NCI-H2081 (cell line): ENCODE measurements at places on chromosomes 1 and 21.
A peak's percentile ranks its signal among the peaks of the same experiment; 100 is the strongest.

DNA sequence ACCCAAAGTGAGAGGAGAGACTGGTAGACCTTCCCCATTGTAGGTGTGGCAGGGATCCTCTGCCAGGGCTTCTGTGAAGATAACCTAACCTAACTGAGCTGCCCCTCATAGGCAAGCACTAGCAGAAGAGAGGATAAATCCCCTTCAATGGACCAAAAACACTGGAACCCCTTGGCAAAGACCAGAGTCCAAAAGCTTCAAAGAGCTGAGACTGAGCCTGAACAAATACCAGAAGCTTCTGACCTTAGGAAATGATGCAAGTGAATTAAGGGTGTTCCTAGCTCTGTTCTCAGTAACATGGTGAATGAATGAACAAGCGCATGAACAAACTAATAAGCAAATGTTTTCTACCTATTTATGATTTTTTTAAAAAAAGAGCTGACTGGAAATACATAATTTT, 123.2 kb downstream of the RRAGC start:
- no peak for DNase-seq

- DNase-seq, result no peak
Observed at GRCh38 chr1:48374785-48375184, 97.2 kb downstream of the SPATA6 start.

- no peak for DNase-seq
Observed at GRCh38 chr1:159428536-159428935, 3.5 kb upstream of the OR10J4 start.

- no peak for DNase-seq
Observed at GRCh38 chr1:165753934-165754333, 14.7 kb downstream of the TMCO1 start.

- no peak for DNase-seq
Observed at GRCh38 chr1:209379280-209379679, 204.2 kb upstream of the CAMK1G start.

- DNase-seq, result no peak
Observed at GRCh38 chr1:49171941-49172593, 395.4 kb upstream of the BEND5 start.

DNA sequence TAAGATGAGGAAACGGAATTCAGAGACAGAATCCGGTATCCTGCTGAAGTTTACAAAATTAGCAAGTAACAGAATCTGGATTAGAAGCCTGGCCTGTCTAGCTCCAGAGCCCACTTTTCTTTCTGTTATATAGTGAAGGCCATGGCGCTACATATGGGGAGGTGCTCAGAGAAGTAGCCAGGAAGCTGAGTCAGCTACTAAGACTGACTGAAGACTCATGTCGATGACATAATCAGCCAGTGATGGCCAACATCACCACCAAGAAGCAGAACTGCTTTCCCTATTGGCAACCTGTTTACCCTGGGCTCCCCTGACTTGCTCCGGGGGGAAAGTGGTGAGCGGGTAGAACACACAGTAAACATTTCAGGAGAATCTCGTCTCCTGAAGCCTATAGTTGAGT, 18.8 kb downstream of the LRRC52 start:
- no peak for DNase-seq

- DNase-seq, result no peak
Observed at GRCh38 chr1:162196387-162196786, 126.9 kb downstream of the NOS1AP start.

- DNase-seq, result no peak
Observed at GRCh38 chr1:153238527-153238926, 21.0 kb upstream of the LORICRIN start.

- DNase-seq, result no peak
Observed at GRCh38 chr1:7677111-7677510, 94.0 kb upstream of the VAMP3 start.

DNA sequence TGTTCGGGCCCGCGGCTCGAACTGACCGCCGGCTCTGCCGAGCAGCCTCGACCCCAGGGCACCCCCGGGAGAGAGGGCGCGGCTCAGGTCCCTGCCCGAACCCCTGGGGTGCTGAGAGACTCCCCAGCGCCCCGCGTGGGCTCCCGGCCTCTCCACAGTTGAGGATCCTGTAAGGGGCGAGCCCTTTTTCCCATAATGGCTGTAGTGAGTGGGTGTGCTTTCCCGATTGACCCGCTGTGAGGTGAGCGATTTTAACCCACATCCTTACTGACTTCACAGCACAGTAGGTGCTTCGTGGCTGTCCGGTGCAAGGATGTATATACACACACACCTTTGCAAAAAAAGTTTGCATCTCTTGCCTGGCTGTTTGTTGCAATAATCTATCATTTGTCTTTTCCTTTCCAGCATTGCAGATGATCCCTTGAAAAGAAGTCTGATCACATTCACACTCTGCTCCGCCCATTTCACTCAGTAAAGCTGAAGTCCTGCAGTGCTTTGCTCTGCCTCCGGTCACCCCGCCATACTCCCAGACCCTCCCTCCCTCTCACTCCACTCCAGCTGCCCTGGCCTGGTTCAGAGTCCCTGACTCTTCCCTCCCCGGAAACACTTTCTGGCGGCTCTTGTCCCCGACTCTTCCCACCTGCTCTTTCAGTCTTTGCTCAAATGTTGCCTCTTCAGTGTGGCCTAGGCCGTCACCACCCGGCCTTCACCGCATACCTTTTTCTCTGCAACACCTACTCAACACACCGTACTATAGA, 955 bp upstream of the UBE2G2 start:
- DNase-seq, result no peak

DNA sequence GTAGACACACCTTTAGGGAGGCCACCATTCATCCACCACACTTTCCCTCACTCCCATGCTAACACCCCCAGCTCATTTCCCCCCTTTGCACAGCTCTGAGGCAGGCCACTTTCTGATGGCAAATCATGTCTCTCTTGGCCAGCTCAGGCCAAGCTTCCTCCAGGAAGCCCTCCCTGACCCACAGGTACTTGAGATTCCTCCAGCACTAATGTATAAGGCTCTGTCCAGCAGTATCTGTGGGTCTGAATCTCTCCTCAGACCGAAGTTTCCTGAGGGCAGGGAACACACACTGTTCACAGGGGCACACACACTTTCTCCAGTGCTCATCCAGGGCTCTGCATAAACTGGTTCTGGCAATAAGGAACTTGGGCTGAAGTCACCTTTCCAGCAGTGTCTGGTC, 19.2 kb downstream of the LGR6 start:
- DNase-seq, result no peak

DNA sequence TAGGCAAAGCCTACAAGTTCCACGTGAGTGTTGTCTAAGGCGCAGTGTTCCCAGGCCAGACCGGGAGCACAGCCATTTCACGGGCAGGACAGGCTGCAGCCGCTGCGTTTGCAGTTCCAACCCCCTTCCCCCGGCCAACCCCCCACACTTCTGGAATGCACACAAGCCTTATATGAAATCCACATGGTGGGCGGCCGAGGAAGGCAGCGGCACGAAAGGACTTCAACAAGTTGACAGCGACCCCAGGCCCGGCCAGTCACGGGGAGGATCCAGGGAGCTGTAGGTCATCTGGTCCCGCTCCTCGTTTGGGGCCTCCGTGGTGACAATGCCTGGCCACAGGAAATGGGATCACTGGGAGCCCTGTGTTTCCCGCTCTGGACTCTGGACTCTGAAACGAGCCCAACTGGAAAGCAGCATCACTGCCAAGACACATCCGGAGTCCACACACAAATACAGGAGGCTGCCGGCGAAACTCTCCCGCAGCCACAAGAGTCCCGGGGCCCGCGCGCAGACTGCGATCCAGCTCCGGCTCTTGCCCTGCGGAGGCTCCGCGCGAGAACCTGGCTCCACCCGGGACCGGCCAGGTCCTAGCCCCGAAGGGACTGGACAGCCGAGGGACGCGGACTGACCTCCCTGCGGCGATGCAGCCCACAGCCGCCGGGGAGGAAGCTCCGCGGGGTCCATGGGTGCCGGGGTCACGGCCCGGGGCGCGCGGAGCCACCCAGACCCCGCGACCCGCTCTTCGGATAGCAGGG, 794 bp downstream of the NID1 start:
- peak; percentile 27 for DNase-seq

DNA sequence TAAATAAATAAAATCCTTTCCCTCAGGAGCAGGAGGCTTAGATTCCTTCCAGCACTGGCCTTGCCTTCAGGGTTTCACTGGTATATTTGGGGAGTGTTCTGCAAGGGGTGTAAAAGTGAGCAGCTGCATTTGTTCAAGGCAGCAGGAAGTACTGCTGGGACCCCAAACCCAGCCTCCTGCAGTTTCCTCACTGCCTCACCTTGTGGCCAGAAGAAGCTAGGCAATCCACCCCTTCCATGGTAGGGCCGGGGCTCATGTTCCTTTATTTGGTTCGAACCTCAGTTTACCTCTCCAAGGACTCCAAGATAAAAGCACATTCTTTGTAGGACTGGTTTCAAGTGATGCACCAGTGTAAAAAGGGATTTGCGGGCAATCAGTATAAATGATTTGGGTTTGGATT, 21.0 kb upstream of the CFAP126 start:
- no peak for DNase-seq

DNA sequence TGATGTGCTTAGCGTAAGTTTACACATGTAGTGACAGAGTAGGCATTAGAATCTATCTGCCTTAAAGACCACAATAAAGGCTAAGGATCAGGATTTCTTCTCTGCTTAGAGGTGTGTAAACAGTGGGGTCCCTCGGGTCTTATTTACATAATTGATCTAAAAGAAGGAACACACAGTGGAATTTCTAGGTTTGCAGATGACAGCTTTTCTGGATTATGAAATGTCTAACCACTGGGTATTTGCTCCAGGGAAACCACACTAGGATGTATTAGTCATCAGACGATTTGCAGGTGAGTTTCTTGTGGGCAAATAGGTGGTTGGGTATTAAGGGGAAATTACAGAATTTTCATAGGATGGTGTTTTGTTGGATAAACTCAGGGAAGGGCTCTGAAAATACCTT, 5.8 kb downstream of the LRRC8D start:
- no peak for DNase-seq

- no peak for DNase-seq
Observed at GRCh38 chr1:5165762-5166161, 511.4 kb downstream of the AJAP1 start.

DNA sequence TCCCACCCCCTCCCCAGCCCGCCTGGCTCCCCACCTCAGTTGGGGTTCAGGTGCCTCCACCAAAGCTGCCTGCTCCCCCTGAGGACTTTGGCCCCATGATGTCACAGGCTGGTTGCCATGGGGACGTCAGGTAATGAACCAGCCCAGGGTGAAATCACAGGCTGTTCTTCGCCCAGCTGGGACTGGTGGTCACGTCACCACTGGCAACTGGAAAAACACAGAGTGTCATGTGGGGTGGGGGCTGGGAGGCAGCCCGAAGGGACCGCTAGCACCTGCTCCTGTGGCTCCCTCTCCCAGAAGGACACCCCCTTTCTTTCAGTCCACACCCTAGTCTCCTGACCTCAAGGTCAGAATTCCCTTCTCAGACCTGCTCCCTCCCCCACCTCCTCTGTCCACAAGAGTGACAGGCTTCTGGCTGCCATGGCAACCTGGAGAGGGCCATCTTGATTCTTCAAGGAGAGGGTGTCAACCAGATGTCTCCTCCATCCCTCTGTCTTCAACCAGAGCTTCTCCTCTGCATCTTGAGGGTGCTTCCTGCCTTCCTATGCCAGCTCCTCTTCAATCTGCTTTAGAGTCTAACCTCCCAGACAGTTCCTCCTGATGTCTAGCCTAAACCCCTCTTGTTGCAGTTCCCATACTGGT, 6.2 kb downstream of the FAM131C start:
- no peak for DNase-seq

DNA sequence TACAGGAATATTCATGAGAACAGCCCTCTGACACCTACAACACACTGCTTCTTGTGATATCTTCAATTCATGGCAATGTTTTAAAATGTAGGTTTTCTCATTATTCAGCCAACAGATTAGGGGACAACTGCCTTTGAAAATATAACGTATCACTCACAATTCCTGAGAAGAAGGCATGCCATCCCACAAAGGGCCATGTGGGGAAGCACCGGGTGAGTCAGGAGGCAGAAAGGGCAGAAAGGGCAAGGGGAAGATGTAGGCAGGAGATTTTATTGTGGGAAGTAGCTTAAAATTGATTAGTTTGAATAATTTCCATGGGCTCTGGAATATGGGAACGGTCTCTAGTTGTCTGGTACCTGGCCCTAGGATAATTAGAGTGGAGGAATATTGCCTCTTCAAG, 165.7 kb downstream of the HHIPL2 start:
- DNase-seq, result no peak

- DNase-seq, result no peak
Observed at GRCh38 chr1:66434096-66434495, 99.9 kb upstream of the SGIP1 start.

DNA sequence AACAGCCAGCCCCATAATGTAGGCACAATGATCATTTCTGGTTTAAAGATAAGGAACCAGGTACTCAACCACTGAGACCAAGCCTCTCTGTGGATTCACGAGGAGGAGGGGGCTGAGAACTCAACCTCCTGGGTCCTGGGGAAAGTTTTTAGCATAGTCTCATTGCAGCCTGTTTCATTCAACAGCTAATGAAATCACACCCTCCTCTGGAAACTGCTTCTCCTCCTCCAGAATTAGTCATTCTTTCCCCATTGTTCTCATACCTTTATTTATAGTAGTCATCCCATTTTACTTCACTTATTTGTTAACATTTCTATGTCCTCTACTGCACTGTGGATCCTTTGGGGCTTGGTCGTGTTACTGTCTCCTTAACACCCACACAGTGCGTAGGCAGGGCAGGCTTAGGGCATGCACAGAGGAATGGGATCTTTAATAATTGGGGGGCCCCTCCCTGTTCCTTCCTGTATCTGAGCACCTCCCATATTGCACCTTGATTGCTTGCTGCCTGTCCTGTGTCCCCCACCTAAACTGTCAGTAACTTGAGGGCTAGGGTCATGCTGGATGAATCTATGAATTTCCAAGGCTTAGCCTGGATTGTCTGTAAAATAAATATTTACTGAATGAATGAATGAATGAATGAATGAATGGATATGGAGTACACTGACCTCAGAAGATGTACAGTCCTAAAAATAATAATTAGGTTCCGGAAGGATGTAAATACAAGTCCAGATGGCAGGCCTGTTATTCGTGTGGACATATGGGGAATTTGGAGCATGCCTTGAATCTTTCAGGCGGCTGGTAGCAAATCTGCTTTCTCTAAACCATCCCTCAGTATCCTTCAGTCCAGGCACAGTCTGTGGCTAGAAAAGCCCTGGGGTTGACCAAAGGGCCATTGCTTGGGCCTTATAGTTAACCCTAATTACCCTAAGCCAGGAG, 153.8 kb upstream of the HMGB4 start:
- no peak for DNase-seq

DNA sequence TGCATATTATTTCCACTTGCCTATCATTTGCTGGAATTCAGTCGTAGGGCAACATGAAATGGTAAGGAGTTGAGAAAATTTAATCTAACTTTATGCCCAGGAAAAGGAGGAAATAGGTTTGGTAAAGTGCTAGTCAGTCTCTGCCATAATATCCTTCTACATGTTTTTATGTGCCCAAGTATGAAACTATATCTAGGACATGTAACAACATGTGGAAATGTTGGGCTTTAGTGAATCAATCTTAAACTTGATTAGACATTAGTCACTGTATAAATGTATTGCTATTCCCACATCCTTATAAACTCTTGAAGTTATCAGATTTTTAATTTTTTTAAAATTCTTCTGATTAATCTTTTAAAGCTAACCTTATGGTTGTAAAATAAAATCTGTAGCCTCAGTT, 204.7 kb upstream of the ZRANB2 start:
- DNase-seq, result no peak
